ENCODE measurements at places on chromosomes 16 and 17.

DNA sequence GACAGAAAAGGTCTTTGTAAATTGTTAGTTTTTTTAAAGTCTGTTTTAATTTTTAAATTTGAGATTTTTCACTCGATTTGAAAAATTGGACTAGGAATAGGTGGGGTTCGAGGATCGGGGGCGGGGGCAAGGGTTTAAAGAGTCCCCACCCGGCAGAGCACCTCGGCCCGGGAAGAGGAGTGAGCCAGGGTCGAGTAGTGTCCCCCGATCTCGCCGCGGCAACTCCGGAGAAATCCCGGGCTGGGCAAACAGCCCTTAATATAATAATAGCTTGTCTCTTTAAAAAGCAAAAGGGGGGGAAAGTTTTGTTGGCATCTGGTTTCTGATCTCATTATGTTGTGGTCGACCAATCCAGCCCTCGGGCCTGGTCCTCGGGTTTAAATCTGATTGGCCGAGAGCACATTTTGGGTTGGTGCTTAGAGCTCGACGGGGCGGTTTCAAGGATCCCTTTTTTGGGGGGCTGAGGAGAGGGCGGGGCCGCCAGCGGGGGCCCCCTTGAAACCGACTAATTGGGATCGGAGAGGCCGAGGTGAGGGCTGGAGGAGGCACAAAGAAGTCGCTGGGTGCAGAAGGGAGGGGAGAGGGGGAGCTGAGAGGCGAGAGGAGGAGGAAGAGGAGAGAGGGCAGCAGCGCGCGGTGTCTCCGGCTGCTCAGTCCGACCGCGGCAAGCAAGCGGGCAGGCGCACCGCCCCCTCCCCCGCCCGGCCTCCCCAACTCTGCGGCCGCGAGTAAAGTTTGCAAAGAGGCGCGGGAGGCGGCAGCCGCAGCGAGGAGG lies at the start of gene FZD2:
FZD2 (plus strand) TSS at position 653 of the 775 bp plus-strand sequence. CDS start 205 bp downstream, outside the sequence.
- DNase-seq, result peak; percentile 74

- peak; percentile 27 for DNase-seq
These were observed 50.5 kb downstream of the SYT17 start for GRCh38 chr16:19218581-19218980.

DNA sequence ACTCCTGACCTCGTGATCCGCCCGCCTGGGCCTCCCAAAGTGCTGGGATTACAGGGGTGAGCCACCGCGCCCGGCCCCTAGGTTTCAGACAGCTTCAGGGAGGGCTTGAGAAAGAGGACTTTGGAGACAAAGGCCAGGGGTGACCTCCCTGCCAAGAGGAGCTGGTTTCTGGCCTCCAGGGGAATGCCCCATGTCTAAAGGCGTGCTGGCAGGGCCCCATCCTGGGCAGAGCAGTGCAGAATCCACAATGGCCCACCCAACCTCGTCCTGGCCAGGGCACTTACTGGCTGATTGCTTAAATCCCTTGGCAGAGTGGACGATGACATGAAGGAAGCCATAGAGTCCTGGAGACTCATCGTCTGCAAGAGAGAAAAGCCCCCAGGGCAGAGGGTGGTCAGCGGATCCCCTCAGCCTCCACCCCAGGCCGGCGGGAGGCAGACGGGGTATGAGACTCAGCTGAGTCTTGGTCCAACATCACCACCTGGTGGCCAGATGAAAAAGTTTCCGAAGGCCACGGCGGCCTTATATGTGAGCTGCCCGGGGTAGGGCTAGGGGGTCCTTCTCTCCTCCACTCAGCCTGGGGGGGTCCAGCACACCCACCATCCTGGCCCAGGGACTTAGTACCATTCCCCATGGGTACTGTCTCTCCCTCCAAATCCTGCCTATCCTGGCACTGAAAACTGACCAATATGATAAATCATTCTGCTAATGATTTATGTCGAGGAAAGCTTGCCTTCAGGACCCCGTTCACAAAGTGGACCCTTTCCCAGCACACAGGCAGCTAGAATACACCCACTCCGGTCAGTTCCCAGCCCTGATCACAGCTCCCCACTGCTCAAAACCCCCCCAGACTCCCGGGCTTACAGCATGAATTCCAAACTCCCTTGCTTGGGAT lies 59.1 kb downstream of the TIMM22 start:
- DNase-seq, result peak; percentile 70

GRCh38 chr16:53816211-53816836 lies 112.4 kb downstream of the FTO start:
- no peak for DNase-seq

DNA sequence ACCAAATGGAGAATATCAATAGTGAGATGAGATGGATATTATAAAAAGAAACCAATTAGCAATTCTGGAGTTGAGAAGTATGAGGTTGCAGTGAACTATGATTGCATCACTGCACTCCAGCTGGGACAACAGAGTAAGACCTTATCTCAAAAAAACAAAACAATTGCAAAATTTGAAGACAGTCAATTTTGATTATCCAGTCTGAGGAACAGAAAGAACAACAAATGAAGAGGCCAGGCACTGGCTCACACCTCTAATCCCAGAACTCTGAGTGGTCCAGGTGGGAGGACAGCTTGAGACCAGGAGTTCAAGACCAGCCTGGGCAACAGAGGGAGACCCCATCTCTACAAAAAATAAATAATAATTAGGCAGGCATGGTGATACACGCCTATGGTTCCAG lies 35.0 kb downstream of the USP32 start:
- no peak for DNase-seq

- DNase-seq, result no peak
These were observed 615 bp downstream of the PHKG2 start for GRCh38 chr16:30748634-30749445.

- DNase-seq, result no peak
These were observed 42.1 kb downstream of the AIPL1 start for GRCh38 chr17:6392609-6393350.

GRCh38 chr16:88534638-88535190 lies 35.5 kb upstream of the ZC3H18 start:
- no peak for DNase-seq

DNA sequence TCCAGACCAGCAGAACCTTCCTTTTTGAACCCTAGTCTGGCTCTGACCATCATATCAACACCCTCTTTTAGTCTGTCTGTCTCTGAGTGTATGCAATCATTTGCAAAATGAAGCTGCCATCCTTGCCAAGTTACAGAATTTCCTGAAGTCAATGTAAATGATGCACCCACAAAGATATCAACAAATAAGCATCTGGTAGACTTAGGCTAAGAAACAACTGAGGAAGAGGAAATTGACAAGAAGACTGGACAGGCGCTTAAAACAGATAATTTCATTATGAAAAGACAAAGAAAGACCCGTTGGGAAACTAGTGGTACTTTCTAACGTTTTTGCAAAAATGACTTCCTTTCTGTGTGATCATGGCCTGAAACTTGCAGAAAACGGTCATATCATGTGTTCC lies 24.7 kb upstream of the CIITA start:
- DNase-seq, result no peak

DNA sequence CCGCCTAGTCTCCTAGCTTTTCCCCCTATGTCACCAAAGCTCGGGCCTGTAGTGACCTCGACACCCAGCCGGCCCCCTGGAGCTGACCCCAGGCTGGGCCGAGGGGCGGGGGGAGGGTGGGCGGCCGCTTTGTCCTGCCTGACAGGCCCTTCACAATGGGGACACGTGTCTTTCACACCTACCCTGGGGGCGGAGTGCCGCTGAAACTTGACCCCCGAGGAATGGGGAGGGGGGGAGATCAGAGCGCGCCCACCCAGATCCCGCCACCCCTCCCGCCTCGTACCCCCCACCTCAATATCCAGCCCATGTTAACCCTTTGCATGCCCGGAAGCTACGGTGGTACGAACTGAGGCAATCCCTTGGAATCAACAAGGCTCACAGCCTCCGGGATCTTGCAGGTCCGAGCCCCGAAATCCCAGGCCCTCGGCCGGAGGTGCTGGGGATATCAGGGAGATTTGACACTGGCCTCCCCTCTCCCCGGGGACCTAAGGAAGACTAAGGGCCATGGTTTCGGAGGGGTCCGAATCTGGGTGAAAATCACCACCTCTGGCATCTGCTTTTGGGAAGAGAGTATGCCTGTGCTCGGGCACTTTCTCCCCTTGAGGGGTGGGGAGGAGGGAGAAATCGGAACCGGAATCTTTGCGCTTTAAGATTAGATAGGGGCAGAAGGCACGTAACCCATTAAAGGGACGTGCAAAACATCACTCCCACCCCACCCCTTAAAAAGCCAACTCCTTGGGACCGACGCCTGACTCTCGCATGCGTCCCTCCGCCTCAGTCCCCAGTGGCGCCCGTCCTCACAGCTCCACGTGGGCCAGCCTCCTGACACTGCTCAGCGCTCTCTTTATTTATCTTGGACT lies 2.6 kb downstream of the NOG start:
- no peak for DNase-seq

DNA sequence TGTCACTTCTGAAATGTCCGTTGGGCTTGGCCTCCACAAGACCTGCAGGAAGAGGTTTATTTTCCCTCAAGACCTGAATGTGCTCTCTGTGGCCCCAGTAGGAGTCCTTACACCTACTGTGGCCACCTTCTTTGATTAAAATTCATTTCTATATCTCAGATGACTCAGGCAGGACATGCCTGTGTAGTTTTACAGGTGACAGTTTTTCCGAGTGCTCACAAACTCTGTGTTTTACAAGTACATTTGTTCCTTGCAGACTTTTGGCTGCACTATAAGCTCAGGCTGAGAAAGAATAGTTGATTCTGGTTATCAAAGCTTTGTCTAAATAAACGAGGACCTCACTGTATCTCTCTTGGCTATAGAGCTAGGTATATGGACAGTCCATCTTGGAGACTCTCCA lies 257.1 kb downstream of the MAP2K4 start:
- DNase-seq, result no peak

DNA sequence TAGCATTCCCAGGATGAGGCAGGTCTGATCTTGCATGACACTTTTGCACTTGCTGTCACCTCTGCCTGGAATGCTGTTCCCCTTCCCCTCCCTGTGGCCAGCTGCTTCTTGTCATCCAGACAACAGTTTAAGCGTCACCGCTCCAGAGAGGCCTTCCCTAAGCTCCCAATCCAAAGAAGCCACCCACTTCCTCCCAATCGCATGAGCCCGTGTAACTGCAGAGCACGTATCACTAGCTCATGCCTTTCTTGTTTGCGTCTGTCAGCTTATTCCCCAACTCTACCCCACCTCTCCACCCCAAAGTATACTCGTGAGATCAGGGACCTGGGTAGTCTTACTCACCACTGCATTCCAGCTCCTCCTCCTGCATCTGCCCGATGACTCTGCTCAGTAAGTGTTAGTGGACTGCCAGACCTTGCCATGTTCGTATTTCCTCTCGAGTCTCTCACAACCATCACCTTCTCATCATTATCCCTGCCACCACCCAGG lies 92.8 kb downstream of the GAS7 start:
- DNase-seq, result no peak

DNA sequence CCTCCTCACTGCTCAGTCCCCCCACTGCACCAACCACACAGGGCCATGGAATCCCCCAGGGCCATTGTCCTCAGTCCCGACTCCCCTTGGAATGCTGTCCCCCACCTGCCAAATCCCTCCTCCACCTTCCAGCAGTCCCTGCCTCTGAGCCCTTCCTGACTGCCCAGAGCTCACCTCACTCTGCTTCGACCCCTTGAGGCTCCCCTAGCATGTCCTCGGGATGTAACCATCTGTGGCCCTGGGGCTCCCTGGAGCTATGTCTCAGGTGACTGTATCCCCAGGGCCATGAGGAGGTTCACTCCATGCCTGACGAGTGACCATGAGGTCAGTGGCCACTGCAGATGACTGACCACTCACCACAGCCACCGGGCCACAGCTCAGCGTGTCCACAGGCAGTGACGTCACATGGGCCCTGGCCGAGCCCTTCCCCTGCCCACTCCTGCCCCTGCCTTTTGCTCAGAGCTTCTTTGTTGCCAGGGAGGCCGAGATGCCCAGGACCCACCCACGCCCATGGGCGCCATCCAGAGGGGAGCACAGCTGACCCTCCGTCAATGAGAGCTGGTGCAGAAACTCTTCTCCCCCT lies 7.7 kb upstream of the PIEZO1 start:
- DNase-seq, result no peak
